ENCODE measurements at places on chromosomes 2 and 18.

DNA sequence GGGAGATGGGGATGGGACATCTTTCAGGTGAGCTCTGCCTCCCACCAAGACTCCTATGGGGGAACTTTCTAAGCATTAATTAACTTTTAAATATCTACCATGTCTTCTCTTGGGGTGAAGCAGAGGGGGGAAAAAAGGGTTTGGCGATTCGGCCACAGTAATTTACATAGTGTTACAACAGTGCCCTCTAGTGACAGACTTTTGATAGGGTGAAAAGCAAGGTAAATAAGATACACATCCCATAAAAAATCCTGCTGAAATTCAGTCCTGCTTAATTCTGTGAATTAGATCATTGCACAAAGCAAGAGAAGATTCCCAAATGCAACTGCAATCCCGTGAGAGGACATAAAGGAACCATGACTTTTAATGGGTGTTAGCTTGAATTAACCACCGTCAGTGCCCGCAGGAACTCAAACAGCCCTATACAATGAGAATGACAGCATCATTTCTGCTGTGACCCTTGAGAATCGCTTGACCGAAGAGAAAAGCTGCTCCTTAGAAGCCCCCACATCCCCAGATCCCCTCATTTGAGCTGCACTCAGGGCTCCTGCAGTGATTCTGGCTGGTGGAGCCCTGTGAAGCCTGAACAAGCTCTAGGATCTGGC is 32.8 kb downstream of the FAM124B start:
- no peak for DNase-seq

DNA sequence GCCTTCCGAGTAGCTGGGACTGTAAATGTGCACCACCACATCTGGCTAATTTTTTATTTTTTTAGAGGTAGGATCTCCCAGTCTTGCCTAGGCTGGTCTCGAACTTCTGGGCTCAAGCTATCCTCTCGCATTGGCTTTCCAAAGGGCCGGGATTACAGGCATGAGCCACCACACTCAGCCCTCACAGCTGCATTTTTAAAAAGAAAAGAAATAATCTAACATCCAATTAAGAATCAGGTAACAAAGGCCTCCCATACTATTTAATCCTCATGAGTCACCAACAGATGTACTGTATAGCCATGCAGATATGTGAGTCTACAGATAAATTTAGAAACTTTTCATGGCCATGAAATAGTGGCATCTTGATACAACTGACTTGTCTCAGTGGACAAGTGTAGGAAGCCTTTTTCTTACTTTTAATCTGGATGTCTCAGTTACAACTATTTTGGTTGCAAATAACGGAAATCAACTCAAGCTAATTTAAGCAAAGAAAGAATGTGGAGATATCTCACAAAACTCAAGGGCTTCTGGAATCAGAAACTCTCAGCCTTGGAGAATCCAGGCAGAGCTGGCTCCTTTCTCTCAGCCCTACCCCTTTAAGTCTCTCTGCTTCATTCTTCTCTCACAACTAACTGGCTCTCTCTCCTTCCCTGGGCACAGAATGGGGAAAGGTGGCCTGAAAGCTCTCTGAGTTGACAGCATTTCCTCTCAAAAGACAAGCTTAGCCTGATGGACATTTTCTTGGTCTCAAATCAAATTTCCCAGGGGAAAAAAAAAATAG is 12.8 kb upstream of the PPM1B start:
- DNase-seq = no peak

DNA sequence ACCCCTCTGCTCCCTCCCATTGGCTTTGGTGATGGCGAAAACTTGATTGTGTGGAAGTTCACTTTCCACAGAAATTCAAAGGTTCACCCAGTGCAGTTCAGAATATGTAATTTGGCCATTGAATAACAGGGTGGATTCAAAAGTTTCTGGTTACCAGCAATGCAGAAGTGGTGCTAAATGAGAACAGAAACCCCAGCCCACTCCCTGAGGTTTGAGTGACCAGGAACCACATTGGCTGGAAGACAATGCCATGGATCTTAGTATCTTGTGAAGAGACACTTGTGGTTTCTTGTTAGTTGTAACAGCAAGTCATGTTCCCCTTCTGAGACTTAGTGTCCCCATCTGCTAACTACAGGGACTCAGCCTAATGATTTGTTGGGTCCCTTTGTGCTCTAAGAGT is 49.8 kb downstream of the QPCT start:
- no peak for DNase-seq

- DNase-seq = no peak
Measured at GRCh38 chr2:26290001-26290400, 45.3 kb downstream of the HADHB start.

- DNase-seq = no peak
Measured at GRCh38 chr2:217703999-217704398, 298.8 kb downstream of the TNS1 start.

GRCh38 chr2:150222942-150223341 is 264.5 kb downstream of the RND3 start:
- DNase-seq = no peak

- no peak for DNase-seq
Measured at GRCh38 chr2:19128148-19128547, 230.3 kb downstream of the OSR1 start.

DNA sequence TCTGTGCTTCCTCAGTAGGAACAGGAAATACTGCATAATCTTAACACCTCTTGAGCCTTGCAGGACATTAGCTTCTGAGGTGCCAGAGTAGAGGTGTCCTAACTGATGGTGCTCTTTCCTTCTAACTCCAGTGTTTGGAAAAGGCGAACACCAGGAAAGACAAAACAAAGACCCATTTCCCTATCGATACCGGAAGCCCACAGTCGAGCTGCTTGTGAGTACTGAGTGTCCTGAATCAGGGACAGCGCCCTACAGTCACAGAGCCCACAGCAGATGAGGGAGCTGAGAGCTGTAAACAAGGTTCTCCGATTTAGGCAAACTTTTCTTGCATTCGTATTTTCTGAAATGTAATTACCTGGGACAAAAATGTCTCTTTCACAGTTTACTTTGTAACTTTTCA is 50.7 kb downstream of the SLC14A2 start:
- no peak for DNase-seq

DNA sequence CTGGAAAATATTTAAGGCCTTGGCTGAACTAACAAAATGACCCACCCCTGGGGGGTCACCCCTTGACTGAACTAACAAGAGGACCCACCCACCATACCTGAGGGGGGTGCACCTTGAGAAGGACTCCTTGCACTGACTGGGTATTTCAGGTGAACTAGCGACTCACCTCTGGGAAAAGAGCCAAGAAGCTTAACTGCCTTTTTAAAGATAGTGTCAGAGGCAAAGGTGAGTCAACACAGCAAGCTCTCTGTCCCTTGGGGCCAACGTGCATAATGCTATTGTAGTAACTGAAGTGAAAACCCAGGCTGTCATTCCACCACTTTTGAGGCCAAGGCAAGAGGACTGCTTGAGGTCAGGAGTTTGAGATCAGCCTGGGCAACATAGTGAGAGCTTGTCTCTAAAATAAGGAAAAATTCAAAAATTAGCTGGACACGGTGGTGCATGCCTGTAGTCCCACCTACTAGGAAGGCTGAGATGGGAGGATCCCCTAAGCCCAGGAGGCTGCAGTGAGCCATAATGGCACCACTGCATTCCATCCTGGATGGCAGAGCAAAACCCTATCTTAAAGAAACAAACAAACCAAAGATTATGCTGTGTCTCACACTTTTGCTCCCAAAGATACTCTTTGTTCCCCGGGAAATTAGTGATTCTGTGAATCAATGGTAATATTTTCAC is 36.4 kb upstream of the ZCCHC2 start:
- peak; percentile 27 for DNase-seq

GRCh38 chr2:54570925-54571694 is 115.0 kb downstream of the SPTBN1 start:
- DNase-seq = peak; percentile 57

GRCh38 chr2:137980459-137980858 is 16.2 kb downstream of the HNMT start:
- DNase-seq = no peak

GRCh38 chr18:46510386-46510785 is 146.6 kb downstream of the LOXHD1 start:
- no peak for DNase-seq

DNA sequence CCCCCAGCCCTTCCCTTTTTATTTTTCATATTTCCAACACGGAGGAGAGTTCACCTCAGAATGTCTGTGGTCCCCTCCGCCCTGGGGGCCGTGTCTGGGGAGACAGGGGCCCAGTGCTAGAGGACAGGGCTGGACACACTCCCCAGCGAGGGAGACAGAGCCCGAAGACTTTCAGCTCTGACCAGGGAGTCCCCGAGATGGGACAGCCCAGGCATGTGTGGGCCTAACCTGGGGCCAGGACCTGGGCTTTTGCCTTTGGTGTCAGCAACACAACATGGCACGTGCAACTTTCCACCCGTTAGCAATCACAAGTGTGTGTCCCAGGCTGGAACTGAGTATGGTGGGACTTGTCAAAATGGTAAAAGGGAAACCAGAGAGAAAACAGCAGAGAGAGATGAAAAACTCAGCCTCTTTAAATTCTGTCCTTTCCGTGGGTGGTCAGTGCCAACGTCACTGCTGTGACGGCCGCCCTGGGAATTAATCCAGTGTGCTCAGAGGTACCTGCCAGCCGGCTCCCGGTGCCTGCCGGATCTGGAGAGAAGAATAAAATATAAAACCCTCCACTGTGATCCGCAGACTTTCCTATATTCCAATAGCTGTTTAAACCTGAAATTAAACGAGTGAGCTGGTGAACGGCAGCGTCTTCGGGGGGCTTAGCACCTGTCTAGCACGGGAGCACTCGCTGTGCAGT is 245.8 kb downstream of the EIPR1 start:
- DNase-seq = no peak

DNA sequence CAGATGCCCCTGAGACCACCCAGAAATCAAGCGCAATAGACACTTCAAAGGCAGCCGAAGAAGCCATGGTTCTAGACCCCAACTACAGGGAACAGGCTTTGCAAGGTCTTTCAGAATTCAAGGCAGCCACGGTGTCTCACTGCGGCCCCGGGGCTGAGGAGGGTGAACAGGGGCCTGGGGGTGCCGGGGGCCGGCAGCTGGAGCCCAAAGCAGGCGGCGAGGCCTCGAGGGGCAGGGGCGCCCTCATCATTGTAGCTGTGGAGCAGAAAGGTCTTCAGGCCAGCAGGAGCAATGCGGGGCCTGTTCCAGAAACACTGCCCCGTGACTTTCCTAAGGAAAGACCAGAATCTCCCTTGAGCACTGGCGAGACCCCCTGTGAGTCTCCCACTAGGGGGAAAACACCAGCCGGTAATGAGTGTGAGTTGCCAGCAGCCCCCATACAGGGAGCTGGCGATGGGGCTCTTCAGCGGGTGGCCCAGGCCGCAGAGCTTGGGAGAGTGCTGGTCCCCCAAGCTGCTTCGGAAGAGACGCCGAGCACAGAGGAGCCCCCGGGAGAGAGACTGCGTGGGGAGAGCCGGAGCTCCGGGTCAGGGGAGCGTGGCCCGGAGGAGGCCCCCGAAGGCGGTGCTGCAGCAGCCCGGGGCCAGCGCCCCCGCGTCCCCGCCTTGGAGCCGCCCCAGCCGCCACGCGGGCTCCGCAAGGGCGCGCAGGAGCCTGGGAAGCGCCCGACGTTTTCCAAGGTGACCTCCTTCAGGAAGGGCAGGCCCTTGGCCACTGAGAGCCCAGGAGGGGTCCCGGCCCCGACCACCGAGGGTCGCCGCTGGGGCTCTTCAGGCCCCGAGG is 79.1 kb downstream of the ARHGEF4 start:
- no peak for DNase-seq

GRCh38 chr2:17323697-17324096 is 194.5 kb downstream of the RAD51AP2 start:
- no peak for DNase-seq

- DNase-seq = peak; percentile 63
Measured at GRCh38 chr2:84939426-84940087, 31.4 kb upstream of the KCMF1 start.

DNA sequence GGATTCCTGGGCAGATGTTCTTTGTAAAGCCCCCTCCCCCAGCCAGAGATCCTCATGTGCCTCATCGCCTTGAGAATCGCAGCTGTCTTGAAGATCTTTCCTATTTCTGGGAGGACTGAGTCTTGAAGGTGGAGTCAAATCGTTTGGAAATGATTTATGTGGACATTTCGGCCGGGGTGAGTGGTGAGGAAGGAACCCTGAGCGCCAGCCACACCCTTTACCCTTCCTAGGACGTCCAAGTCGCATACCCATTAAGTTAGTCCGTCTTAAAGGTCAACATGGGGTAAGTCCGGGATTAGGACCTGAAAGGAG is 84.9 kb upstream of the ZCCHC2 start:
- no peak for DNase-seq

- DNase-seq = no peak
Measured at GRCh38 chr2:48461721-48462120, 68.2 kb upstream of the STON1 start.

DNA sequence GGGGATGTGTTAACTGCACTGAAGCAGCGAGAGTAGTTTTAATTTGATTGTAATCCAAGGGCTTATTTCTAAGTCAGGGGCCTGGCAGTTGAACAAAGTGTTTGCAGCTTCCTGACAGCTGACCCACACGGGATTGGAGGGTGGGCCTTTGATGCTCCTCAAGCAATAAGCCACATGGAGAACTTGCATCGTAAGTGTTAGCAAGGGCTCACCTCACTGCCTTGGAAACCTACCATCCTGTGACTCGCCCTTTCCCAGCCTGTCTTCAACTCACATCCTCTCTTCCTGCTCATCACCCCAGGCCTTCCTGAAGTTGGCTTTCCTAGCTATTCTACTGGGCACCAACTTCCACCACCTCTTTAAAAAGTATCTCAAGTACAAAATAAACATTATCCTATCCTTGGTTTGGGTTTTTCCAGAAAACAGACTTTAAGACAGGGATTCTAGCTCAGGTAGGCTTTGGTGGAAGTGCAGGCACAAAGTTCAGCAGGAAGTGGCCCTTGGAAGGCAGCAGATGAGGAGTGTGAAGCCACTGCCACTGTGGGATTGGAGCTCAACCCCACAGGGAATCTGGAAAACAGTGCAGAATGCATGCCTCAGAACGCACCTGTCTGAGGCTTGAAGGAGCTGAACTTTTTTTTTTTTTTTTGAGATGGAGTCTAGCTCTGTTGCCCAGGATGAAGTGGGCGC is 31.6 kb downstream of the B3GNT2 start:
- DNase-seq = no peak

- no peak for DNase-seq
Measured at GRCh38 chr2:202726070-202726469, 91.3 kb downstream of the FAM117B start.

- DNase-seq = no peak
Measured at GRCh38 chr2:69390471-69390870, 3.4 kb upstream of the GFPT1 start.

DNA sequence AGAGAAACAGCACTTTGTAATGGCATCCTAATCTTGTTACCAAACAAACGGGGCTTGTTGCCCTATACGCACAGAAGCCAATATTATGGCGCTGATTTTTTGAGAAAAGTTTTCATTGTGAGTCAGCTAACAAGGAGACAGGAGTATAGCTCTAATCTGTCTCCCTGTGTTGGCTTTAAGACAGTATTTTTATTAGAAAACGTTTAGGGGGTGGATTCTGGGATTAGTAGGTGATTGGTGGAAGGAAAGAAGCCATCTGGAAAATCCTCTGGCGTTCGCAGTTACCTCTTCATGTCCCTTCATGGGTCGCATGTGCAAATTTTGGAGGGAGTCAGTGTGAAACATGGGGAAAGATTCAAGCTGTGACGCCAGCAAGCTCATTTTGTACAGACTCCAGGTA is 698 bp upstream of the TMEM237 start:
- DNase-seq = no peak

GRCh38 chr2:53403792-53404413 is 363.7 kb upstream of the CHAC2 start:
- DNase-seq = no peak

Data from stimulated activated CD4-positive, alpha-beta T cell treated with anti-CD3 and anti-CD28 coated beads, Interleukin-4, amount 100 ng/mL, for 48 hours (primary cell).